ENCODE measurements at places on chromosomes 3 and 15. TPM values are rescaled to one million over a fixed set of nuclear protein-coding genes. Genes with fewer than 3 reads are reported as not detected.

DNA sequence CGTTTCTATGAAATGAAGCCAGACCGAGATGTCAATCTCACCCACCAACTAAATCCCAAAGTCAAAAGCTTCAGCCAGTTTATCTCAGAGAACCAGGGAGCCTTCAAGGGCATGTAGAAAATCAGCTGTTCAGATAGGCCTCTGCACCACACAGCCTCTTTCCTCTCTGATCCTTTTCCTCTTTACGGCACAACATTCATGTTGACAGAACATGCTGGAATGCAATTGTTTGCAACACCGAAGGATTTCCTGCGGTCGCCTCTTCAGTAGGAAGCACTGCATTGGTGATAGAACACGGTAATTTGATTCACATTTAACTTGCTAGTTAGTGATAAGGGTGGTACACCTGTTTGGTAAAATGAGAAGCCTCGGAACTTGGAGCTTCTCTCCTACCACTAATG lies 41.9 kb upstream of the TRA2B start:
- no peak for DNase-seq

- DNase-seq = no peak
These were observed 118.5 kb upstream of the LMOD3 start for GRCh38 chr3:69240651-69241568.

- no peak for DNase-seq
These were observed 86.3 kb upstream of the LRRN1 start for GRCh38 chr3:3712971-3713370.

DNA sequence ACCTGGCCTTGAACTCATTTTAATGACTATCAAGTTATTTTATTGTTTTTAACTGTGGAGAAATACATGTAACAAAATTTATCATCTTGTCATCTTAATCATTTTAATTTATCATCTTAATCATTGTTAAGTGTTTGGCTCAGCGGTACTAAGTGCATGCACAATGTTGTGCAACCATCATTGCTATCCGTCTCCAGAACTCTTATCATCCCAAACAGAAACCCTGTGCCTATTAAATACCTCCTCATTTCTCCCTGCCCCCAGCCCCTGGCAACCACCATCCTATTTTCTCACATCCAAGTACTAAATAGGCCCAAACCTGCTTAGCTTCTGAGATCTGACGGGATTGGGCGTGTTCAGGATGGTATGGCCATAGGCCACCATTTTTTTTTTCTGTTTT lies 51.5 kb upstream of the UBP1 start:
- DNase-seq = no peak

GRCh38 chr15:91263632-91264531 lies 163.8 kb downstream of the SV2B start:
- DNase-seq = peak; percentile 40

DNA sequence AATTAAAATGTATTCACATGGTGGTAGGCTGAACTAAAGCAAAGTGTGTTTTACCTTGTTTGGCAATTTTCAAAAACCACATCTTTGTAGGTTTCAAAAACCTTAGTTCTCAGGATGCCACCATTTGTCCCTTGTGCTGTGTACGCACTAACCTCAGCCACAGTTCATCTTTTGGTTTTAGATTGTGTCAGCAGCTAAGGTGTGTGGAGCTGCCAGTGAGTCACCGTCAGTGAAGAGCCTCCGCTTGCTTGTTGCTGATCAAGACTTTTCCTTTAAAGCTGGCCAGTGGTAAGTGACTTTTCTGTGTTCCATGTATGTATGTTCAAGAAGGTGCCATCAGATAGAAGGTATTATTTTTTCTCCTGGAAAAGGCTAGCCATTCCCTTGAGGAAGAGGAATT lies 21.1 kb downstream of the OXNAD1 start:
- DNase-seq = no peak

- DNase-seq = no peak
These were observed 139.9 kb downstream of the TJP1 start for GRCh38 chr15:29682361-29682760.

DNA sequence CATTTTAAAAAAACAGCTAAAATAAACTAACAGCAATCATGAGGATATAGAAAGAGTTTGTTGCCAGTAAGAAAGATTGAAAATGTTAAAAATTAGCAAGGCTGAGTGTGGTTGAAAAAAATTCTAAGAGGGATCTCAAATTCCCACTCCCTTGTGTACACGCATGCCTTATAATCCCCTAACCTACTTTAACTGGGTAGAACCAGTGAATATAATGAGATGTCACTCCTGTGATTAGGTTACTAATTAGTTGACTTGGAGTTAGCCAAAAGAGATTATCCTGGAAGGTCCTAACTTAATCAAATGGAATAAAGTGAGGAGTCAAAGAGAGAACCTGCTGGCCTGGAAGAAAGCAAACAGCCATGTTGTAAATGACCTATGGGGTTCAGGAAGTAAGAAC lies 286.0 kb upstream of the TGFBR2 start:
- no peak for DNase-seq

DNA sequence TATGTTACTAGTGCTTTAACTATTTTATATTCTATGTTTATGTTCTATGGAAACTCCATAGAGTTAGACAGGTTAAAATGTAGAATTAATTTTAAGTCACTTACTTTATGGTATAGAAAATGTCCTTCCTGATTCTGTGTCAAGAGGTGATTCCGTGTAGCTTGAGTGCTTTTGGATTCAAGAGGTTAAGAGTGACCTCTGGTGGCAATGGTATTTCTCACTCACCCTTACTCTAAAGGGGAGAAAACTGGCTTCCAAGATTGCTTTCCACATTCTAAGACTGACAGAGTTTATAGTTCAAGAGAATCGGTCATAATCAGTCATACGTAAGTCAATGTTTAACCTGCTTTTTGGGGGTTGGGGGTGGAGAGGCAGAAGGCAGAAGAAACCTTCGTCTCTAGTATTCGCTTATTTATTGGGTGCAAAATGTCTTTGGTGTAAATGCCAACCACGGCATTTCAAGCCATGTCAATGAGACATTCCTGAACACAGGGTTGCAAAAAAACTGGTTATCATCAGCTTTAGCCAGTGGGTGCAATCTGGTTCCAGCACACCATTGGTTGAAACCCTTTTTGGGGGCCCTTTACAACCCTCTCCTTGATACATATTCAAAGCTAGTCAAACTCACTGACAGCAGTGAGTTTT lies 92.0 kb upstream of the VGLL3 start:
- peak; percentile 78 for DNase-seq

- DNase-seq = no peak
These were observed 114.2 kb upstream of the THRB start for GRCh38 chr3:24608701-24609390.

DNA sequence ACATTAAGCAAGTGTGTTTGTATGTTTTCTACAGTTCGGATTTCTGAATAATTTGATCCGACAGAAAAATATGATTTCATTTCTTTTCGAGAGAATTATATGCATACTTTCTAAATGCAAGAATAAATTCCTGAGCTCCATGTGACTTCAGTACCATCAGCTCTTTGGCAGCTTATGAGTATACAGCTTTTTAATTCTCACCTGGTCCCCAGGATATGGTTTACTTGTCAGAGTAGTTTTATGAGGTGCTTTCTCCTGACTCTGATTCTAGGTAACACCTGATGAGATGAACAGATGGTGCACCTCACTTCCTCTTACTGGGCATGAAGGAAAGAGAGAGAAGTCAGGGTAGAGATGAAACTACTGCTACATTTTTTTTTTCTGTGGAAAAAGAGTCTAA lies 3.1 kb downstream of the HGD start:
- no peak for DNase-seq

GRCh38 chr15:96750361-96750760 lies 419.9 kb downstream of the NR2F2 start:
- no peak for DNase-seq

GRCh38 chr3:171262431-171262830 lies 197.8 kb downstream of the TNIK start:
- DNase-seq = no peak

GRCh38 chr3:195441051-195441450 lies 1.8 kb downstream of the ACAP2 start:
- DNase-seq = no peak

- DNase-seq = peak; percentile 58
These were observed 12.4 kb downstream of the GNAI2 start for GRCh38 chr3:50248387-50248786.

DNA sequence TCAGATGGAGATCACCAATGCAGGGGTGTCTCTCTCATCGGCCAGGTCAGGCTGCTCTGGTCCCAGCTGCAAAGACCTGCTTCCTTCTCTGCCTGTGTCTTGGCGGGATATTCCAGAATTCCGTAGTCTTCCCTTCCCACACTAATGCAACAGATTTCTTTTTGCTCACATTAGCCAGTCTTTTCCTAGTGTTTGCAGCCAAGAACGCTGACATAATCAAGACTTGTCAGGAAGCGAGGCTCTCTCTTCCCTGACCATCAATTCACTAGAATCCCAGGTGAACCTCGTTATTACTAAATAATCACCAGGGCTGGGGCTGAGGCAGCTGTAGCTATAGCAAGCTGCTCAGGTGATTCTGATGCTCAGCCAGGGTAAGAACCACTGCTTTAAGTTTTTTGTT lies 43.2 kb upstream of the ACKR4 start:
- DNase-seq = no peak

DNA sequence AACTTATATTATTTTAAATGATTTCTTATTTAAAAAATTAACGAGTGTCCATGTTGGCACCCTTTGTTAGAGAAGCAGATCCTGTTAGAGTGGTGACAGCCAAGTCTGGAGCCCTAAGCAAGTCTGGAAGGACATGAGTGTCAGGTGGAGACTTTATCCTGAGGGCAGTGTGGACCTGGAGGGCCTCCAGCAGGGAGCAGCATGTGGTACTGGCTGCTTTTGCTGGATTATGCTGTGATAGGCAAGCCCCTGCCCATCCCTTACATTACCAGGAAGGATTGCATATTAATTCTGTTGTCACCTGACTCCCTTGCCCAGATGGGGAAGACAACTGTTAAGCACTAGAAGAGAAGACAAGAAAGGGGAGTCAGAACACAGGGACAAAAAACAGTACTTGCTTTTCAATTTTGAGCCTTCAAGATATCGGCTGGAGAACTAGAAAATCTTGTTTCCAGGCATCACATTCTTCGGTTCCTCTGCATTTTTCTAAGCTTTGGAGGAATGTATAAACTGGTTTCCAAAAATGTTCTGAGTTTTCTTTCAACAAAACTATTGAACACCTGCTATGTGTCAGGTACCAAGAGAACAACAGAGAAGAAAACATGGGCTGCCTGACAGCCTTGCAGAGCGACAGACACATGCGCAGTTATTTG lies 22.7 kb downstream of the ZNF860 start:
- peak; percentile 22 for DNase-seq

GRCh38 chr3:184765047-184765729 lies 46.8 kb upstream of the VPS8 start:
- peak; percentile 88 for DNase-seq

GRCh38 chr15:67150023-67150860 lies 84.8 kb downstream of the SMAD3 start:
- peak; percentile 97 for DNase-seq

GRCh38 chr15:39596358-39597051 lies 15.6 kb downstream of the THBS1 start:
- DNase-seq = no peak

DNA sequence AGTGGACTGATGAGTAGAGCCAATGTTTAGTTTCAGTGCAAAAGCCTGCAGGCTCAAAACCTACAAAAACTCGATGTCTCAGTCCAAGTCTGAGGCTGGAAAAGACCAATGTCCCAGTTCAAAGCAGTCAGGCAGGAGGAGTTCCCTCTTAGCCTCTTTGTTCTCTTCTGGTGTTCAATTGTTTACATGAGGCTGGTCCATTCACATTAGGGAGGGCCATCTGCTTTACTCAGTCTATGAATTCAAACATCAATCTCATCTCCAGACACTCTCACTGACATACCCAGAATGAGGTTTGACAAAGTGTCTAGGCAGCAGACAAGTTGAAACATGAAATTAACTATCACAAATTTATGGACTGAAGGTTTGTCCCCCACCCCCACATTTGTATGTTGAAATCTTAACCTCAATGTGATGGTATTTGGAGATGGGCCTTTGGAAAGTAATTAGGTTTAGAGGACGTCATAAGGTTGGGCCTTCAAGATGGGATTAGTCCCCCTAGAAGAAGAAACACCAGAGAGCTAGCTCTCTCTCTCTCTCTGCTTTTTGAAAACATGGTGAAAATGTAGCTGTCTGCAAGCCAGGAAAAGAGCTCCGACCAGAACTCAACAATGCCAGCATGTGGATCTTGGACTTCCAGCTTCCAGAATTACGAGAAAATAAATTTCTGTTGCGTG lies 438.5 kb upstream of the RGMA start:
- DNase-seq = peak; percentile 1

DNA sequence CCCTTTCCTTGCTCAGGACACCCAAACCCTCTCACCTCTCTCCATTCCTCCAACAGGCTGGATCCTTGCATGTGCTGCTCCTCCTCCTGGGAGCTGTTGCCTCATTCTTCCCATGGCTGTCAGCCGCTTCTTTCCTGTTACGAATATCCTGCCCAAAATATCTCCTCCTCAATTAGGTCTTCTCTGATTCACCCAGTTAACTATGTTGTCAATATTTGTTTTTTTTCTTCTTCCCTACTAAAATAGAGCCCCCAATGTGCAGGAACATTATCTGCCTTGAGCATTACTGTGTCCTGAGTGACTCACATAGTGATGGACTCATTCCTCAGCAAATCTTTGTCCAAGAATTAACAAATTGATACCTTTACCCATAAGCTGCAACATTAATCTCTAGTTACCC lies 357.2 kb downstream of the CLSTN2 start:
- peak; percentile 33 for DNase-seq

- DNase-seq = no peak
These were observed 22.6 kb upstream of the FSTL1 start for GRCh38 chr3:120473389-120473788.

The PLOD2 gene
- total RNA-seq = 149 TPM

The KCNH8 gene
- total RNA-seq = 0.07 TPM

The KLHL40 gene
- total RNA-seq = not detected

The LRRC2 gene
- total RNA-seq = not detected

The ARL14 gene
- total RNA-seq = 0.72 TPM

The CORO2B gene
- 0.79 TPM for total RNA-seq

The OR5H6 gene
- total RNA-seq = not detected

The SLCO2A1 gene
- 0.59 TPM for total RNA-seq

The FBXW12 gene
- total RNA-seq = not detected

The GOLGA8G gene
- total RNA-seq = 0.09 TPM

The LYZL4 gene
- total RNA-seq = not detected
